ENCODE measurements at places on chromosomes 5 and 9.
A peak's percentile ranks its signal among the peaks of the same experiment; 100 is the strongest.

DNA sequence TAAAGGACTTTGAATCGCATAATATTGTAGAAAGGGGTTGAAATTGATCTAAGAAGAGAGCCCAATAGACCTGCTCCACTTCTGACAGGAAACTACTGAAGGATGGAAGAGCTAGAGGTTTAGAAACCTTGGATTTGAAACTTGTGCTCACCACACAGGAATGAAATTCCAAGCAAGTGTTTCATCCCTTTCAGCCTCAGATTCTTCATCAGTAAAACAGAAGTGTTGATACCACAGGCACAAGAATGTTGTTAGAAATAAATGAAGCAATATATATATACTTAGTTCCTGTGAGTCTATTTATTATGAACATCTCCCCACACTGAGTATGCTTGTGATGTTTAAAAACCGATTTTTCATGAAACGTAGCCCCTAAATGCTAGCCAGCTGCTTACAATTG is 43.8 kb downstream of the PRRC1 start:
- peak; percentile 75 for DNase-seq
- H3K36me3 ChIP-seq: peaks cover 5% of the 10 kb centered on the region
- H3K27ac ChIP-seq: no peak overlapping the region

DNA sequence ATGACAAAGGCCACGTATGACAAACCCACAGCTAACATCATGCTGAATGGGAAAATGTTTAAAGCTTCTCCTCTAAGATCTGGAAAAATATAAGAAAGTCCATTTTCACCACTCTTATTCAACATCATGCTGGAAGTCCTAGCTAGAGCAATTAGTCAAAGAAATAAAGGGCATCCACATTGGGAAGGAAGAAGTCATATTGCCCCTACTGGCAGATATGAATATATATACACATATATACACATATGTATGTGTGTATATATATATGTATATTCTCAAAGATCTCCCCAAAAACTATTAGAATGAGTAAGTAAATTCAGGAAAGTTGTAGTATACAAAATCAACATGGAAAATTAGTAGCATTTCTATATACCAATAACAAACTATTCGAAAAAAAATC is 17.1 kb downstream of the APBA1 start:
- peaks cover 8% of the 10 kb centered on the region for H3K4me1 ChIP-seq
- H3K27ac ChIP-seq: no peak overlapping the region
- H3K27me3 ChIP-seq: no peaks in the 10 kb centered on the region
- no peaks in the 10 kb centered on the region for H3K36me3 ChIP-seq
- DNase-seq: no peak
- no peak overlapping the region for H3K4me3 ChIP-seq

GRCh38 chr9:115946530-115946929 is 207.1 kb upstream of the PAPPA start:
- no peak overlapping the region for H3K4me3 ChIP-seq
- H3K27ac ChIP-seq: no peak overlapping the region
- H3K36me3 ChIP-seq: no peaks in the 10 kb centered on the region
- no peaks in the 10 kb centered on the region for H3K27me3 ChIP-seq
- DNase-seq: no peak

GRCh38 chr9:95065224-95065623 is 252.3 kb downstream of the FANCC start:
- peaks cover 77% of the 10 kb centered on the region for H3K36me3 ChIP-seq
- H3K27me3 ChIP-seq: no peaks in the 10 kb centered on the region
- H3K4me1 ChIP-seq: peaks cover 35% of the 10 kb centered on the region
